Pulmonary artery endothelial cell (primary cell): ENCODE measurements at places on chromosomes 11 and 22.

DNA sequence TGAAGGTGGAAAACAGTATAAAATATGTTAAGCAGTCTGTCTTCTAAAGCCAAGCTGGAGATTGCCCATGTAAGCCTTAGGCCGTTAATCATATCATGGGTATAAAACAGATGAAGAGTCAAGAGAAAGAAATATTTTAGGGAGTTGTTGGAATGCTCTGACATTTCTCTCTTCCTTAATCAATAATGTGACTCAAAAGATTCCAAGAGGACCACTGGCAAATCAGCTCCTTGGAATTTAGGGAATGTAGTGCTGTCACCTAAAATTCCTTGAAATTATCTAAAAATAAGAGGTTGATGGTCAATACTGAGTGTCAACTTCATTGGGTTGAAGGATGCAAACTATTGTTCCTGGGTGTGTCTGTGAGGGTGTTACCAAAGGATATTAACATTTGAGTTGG, 525.9 kb downstream of the KCNA4 start:
- DNase-seq: no peak

DNA sequence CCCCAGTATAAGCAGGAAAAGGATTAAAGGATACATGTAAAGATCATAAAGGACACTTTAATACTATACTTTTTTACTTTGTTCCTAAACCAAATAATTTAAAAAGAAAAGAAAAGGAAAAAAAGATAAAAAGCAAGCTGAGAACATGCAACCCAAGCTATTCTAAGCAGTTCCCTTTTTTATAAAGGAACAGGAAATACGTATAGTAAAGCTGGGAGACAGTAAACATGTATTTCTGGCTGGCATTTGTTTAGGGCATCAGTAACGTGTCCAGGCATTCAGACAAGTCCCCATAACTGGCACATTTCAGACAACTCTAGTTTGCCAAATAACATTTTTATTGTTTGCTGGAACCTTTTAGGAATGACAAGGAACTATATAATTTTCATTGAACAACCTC, 24.9 kb downstream of the BCO2 start:
- no peak for DNase-seq

- no peak for DNase-seq
Measured at GRCh38 chr11:106072804-106073203, 4.3 kb downstream of the KBTBD3 start.

- no peak for DNase-seq
Measured at GRCh38 chr11:58923300-58923788, 15.9 kb upstream of the GLYATL1 start.

DNA sequence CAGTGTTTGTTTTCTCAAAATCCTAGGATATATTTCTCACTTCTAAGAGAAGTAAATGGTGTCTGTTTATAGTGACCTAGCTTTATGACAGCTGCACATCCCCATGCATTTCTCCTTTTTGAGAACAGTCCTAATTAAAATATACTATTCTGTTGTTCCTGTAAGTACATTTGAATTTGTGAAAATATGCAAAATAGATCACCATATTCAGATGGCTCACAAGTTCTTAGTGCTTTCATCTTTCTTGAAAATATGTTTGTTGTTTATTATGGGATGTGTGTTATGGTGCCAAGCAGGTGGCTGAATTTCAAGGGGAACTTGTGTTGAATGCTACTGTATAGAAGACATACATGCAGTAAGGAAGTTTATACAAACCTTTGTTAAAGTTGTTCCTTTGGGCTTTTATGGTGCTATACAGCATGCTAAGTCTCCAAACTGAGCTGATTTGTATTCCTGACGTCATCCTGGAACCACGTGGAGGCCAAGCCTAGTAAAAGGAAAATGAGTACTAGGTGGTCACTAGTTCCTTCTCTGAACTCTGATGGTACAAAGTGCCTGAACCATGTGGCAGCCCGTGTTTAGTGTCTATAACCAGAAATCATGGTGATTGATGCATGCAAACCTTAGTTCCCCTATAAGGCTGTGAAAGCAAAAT, 7.8 kb upstream of the VSTM5 start:
- DNase-seq: no peak

- no peak for DNase-seq
Measured at GRCh38 chr11:84981301-84981700, 645.8 kb downstream of the DLG2 start.

DNA sequence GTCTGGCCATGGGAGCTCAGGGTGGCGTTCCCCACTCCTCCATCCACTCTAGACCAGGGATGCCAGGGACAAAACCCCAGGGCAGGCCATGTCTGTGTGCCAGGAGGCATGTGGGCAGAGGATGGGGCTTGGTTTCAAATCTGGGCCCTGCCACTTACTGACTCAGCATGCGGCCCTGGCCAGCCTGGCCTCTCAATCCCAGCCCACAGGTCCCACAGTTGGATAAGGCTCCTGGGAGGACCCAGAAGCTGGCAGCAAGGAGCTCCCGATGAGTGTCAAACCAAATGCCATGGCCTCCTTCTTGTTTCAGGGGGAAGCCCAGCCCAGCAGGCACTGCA, 1290.4 kb downstream of the BRD1 start:
- DNase-seq: no peak
